ENCODE measurements at places on chromosomes 3 and 15. TPM values are rescaled to one million over a fixed set of nuclear protein-coding genes. Genes with fewer than 3 reads are reported as not detected.

TAMM41 gene
- 13.6 TPM for total RNA-seq

HSPBAP1 gene
- 3.3 TPM for total RNA-seq

HHATL gene
- not detected for total RNA-seq

ADAMTS17 gene
- 4.0 TPM for total RNA-seq

GOLGA8H gene
- total RNA-seq: not detected

KLHL6 gene
- total RNA-seq: 0.76 TPM

PARP15 gene
- total RNA-seq: 0.56 TPM

ST3GAL6 gene
- total RNA-seq: 1.1 TPM

OR4F6 gene
- total RNA-seq: not detected

SI gene
- total RNA-seq: not detected

OXTR gene
- total RNA-seq: 0.16 TPM

HOMER2 gene
- 26.3 TPM for total RNA-seq

RFC4 gene
- total RNA-seq: 18.2 TPM

MYZAP gene
- 19.8 TPM for total RNA-seq

CCR9 gene
- not detected for total RNA-seq

FAM107A gene
- total RNA-seq: 4.1 TPM

SERF2 gene
- 616 TPM for total RNA-seq

CLSTN2 gene
- total RNA-seq: 1.5 TPM

ITGA11 gene
- 0.48 TPM for total RNA-seq

MUC20 gene
- 34.9 TPM for total RNA-seq

DENND6A gene
- total RNA-seq: 23.5 TPM

TMCO5A gene
- total RNA-seq: not detected

ARGFX gene
- not detected for total RNA-seq

NDN gene
- total RNA-seq: 17.3 TPM

ZPLD1 gene
- total RNA-seq: not detected

CADM2 gene
- not detected for total RNA-seq

SNTN gene
- total RNA-seq: not detected

GABRA5 gene
- 0.24 TPM for total RNA-seq

RTP4 gene
- 1.8 TPM for total RNA-seq

EHD4 gene
- 32.0 TPM for total RNA-seq

DOCK3 gene
- total RNA-seq: 0.84 TPM

CD200 gene
- total RNA-seq: 1.1 TPM

ROPN1 gene
- total RNA-seq: not detected

PLSCR2 gene
- total RNA-seq: 0.12 TPM

ARHGEF26 gene
- total RNA-seq: 4.7 TPM

CLRN1 gene
- not detected for total RNA-seq

GOLGA8G gene
- not detected for total RNA-seq

CAPN3 gene
- 4.5 TPM for total RNA-seq

LIPH gene
- 14.6 TPM for total RNA-seq

CHDH gene
- total RNA-seq: 1.6 TPM

CKMT1A gene
- 63.2 TPM for total RNA-seq

SAXO2 gene
- 0.80 TPM for total RNA-seq

STAB1 gene
- total RNA-seq: 21.2 TPM

WWTR1 gene
- total RNA-seq: 30.7 TPM

PLA1A gene
- total RNA-seq: 0.92 TPM

IQGAP1 gene
- total RNA-seq: 157 TPM

DAZL gene
- total RNA-seq: not detected

STRIT1 gene
- not detected for total RNA-seq

GATA2 gene
- 1.1 TPM for total RNA-seq

NR1I2 gene
- not detected for total RNA-seq

GASK1A gene
- 2.9 TPM for total RNA-seq

GABRR3 gene
- total RNA-seq: not detected

CLEC3B gene
- 3.1 TPM for total RNA-seq

DUOX1 gene
- total RNA-seq: 114 TPM

KIF15 gene
- 7.3 TPM for total RNA-seq

METTL6 gene
- total RNA-seq: 10.8 TPM

GOLGA8N gene
- 3.7 TPM for total RNA-seq

Data from esophagus mucosa (tissue), 1 donor.